Activated CD4-positive, CD25-positive, alpha-beta regulatory T cell treated with anti-CD3 and anti-CD28 coated beads, Interleukin-2, amount 50 U/mL, for 24 hours (primary cell): ENCODE measurements at places on chromosomes 1 and 21.

DNA sequence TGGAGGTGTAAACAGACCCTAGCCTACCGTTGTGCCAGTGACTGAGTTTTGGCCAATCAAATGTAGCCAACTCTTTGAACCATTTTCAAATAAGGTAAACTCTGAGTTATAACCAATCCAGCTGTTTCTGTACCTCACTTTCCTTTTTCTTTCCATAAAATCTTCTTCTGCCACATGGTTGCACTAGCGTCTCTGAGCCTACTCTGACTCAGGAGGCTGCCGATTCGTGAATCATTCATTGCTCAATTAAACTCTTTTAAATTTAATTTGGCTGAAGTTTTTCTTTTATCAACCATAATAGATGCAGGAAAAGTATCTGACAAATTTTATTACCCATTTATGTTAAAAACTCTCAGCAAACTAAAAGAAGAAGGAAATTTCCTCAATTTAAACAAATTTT is 111.5 kb upstream of the LYPLAL1 start:
- ATAC-seq = no peak

GRCh38 chr1:247857069-247857984 is at the start of gene TRIM58:
Gene TRIM58, plus strand, starts transcription at chr1:247857187. Its CDS starts 60 bp downstream, at chr1:247857247.
- peak; percentile 30 for ATAC-seq

- ATAC-seq = peak; percentile 33
These were observed 3.0 kb downstream of the ZC3H12A start for GRCh38 chr1:37477198-37477931.

DNA sequence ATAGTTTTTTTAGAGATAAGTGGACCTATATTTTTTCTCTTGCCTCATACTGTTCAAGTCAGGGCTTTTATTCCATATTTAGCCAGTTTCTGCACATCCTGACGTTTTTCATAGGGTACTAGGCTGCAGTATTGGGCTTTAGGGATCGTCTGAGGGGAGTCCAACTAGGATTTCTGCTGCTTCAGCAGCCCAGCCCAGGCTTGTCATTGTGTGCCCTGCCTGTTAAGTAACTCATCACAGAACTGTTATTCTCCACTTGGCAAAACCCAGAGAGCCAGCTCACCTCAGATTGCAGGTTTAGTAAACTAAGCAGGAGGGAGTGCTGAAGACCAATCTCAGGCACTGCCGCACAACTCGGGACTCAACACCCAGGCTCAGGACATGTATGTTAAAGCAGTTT is 2.8 kb downstream of the GALNT2 start:
- ATAC-seq = no peak

DNA sequence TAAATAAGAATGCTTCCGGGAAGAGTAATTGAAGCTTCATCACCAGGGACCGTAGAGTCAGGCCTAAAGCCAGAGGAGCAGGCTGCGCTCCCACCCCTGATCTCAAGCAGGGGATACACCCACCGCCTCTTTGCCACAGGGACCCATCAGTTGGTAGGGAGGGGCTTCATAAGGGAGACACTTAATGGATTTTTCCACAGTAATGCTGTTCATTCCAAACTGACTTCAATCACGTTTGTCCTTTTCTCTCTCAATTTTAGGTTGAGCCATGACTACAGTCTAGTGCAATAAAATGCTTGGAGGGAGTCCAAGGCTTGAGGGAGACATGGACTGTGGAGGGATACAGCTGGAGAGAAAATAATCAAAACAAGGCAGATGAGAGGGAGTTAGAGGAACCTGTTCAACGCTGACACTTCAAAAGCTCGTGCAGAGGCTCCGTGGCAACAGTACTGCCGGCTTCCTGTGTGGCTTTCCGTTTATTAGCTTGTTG is 111.5 kb downstream of the SEC16B start:
- no peak for ATAC-seq

DNA sequence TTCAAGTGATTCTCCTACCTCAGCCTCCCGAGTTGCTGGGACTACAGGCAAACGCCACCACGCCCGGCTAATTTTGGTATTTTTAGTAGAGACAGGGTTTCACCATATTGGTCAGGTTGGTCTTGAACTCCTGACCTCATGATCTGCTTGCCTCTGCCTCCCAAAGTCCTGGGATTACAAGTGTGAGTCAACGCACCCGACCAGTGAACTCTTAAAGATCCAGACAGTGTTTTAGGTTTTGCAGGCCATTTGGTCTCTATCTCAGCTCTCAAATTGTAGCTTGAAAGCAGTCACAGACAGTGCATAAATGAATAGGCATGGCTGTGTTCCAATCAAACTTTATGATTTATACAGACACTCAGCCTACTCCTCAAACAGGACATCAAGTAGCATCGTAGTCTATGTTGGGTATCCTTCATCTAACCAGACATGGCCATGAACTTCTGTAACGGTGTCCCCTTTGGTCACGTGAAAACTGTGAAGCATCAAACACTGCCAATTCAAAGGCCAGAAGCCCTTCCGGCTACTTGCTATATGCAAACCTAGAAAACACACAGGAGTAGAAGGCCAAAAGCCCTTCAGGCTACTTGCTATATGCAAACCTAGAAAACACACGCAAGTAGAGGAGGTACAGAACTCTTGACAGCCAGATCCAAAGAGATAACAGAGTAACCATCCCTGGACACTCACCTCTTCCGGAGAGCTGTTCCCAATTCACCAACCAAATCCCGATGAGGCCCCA is 3.1 kb downstream of the FUCA1 start:
- no peak for ATAC-seq

DNA sequence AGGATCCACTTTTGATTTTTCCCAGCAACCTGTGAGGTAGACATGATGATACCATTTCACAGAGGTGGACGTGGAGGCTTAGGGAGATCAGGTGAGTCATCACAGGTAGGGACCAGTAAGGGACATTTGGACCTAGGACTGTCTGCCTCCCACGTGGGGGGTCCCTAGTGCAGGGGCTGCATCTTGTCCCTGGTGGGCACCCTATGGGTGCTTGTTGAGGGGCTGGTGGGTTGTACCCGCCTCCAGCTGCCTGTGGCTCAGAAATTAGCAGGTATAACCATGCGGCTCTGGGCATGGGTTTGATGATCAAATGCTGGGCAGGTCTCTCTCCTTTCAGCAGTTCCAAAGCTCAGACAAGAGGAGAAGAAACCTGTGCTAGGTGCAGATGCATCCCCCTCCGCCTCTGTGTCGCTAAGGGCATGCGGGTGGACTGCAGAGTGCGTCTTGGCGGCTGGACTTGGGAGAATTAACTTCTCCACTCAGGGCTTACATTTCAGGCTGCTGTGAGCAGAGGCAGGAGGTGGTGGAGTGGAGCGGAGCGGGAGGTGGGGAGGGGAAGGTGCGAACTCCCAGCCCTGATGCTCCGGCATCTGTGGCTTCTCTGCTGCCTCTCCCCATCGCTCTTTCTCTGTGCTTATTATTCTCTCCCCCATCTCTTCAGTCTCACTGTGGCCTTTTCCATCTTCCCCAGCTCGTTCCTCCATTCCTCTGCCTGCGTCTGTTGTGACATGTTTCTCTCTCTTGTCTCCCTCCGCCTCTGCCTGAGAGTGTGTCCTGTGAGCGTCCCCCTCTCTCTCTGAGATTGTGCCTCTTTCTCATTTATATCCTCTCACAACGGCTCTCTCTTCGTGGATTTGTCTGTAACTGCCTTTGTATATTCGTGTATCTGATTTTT is 146.8 kb downstream of the PTPRU start:
- no peak for ATAC-seq
